ENCODE measurements at places on chromosomes 4 and X.

GRCh38 chr4:95355021-95355420, 193.8 kb downstream of the UNC5C start:
- no peak for DNase-seq

GRCh38 chrX:25002661-25003020, 13.1 kb downstream of the ARX start:
- DNase-seq, result no peak

GRCh38 chr4:101178731-101179130, 168.6 kb downstream of the PPP3CA start:
- no peak for DNase-seq

GRCh38 chr4:153634738-153635353, 49.2 kb upstream of the TLR2 start:
- peak; percentile 35 for DNase-seq

DNA sequence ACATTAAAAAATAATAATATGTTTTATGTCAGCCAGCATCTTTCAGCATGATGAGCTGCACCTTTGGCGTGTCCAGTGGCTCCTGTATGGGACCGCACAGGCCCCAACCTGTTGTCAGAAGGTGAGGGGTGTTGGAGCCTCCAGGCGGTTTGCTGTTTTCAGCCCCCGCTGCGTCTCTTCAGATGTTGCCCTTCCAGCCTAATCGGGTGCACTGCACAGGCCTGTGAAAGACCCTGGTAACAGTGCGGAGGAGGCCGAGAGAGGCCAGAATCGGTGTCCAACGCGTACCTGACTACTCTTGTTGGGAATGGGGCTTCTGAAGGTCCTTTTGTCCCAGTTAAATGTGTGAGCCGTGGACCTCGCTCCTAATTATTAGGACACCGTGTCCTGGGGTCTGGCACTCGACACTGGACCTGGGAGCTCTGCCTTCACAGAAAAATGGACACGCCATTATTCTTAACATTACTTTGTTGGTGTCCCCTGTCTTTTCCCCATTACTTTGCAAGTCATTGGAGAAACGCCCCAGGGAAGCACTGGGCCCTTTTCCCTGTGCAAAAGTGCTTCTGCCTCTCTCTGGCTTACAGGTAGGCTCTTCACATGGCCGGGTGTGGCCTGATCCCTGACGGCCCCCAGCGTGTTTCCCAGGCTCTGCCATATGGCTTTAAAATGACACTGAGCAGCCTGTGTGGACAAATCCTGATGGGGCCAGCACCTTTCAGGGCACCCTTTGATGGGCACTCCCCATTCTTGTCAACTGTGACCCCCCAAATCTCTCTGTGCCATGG, 51.2 kb downstream of the TBC1D14 start:
- DNase-seq, result no peak

GRCh38 chr4:7732263-7732662, 207.4 kb downstream of the AFAP1 start:
- no peak for DNase-seq

DNA sequence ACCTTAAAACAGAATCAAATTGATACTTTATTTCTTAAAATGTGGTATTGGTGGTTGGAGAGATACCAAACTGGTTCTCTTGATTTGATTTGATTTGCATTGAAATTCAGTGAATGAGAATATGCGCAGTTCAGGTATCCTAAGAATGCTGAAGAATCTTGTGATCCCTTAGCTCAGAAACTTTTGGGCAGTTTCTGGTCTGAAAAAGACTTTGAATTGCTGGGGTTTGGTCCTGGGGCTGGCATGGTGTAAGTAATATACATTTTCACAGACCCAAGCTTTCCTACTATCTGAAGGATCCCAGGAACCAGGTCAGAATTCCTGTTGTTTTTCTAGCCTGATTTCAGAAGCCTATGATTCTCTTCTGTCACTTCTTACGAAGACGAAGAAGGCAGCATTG, 6.6 kb downstream of the RAB33B start:
- DNase-seq, result no peak

DNA sequence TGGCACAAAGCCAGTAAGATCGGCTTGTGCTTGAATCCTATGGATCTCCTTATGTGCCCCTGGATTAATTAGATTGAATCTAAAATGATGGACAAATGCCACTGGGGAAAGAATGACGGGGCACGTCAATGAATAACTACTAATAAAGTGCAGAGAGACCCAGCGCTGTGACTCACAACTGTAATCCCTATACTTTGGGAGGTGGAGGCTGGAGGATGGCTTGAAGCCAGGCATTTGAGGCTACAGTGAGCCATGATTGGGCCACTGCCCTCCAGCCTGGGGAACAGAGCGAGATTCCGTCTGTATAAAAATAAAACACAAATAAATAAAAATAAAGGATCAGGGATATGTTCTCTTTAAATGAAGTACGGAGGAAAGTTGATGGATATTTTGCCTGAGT, 179.4 kb downstream of the DCHS2 start:
- DNase-seq, result no peak

GRCh38 chr4:15240764-15241163, 187.1 kb upstream of the C1QTNF7 start:
- DNase-seq, result no peak

DNA sequence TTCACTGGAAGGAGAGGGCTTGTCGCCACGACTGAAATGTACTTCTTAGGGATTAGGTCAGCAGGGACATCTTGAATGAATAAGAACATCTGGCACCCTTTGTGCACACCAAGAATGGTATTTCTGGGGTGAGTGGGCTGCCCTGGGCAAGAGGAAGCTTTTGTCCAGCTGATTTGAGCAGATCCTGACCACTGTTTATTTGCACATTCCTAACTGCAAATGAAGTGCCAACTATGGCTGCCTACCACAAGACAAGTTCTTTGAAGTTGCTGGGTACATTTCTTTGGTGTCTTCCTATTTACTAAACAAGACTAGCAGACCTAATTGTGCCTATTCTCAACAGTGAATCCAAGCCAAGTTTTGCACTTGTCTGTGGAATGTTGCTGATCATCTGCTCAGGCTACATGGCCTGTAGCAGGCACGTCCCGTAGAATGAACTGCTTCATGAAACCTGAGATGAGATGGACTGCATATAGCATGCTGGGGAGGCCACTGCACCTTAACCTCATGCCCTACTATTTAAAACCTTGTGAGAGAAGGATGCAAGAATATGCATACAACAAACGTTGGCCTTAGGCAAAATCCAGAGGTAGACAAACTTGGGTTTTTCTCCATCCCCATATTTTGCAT, 45.0 kb downstream of the PIR start:
- no peak for DNase-seq

- DNase-seq, result no peak
Observed at GRCh38 chrX:9647431-9647830, 118.2 kb downstream of the GPR143 start.

DNA sequence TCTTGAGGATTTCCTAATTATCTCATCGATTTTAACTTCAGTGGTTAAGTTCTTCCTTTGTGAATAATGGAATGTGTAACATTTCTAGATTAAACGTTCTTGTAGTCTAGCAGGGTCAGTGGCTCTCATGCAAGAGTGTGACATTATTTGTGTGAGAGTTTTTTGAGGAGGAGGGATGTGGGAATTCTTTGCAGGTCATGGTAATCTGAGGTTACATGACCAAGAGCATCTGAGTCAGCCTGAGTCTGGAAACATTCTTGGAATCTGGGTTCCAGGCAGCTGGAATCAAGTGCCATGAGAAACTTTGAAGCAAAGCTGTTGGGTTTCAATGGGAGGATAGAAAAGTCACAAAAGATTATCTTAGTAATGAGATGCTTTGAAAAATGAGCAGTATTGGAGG, 49.5 kb downstream of the GK start:
- DNase-seq, result no peak

DNA sequence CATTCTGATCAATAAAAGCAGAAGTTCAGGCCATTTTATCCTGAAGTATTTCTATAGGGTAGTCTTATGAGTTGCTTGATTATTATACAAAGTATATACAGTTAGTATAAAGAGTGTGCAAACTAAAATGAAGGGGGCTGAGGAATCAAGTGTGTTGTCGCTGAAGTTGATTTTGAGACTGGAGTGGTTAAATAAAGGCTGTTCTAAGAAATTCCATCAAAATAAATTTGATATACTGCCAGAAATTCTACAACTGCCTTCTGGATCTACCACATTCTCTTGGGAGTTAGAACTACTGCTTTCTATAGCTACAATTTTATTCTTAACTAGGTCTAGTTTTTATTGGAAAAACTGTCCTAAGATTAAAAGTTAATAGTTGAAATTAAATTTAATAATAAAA, 12.4 kb downstream of the EDNRA start:
- no peak for DNase-seq

DNA sequence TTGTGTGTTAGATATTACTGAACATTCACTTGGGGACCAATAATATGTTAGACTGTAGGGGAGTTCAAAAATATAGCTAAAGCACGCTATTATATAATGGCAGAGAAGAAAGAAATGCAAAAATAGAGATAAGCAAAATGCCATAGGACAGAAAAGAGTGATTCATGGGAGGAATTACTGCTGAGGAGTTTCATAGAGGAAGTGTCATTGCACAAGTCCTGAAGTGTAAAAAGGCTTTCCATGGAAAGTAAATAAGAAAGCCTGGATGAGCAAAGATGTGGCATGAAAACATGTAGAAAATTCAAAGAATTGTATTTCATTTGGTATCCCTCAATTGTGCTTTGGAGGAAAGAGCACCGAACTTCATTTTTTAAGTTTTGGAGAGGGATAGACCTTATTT, 14.5 kb downstream of the HMGB2 start:
- DNase-seq, result no peak

- DNase-seq, result peak; percentile 57
Observed at GRCh38 chr4:151801547-151802516, 41.0 kb upstream of the GATB start.

DNA sequence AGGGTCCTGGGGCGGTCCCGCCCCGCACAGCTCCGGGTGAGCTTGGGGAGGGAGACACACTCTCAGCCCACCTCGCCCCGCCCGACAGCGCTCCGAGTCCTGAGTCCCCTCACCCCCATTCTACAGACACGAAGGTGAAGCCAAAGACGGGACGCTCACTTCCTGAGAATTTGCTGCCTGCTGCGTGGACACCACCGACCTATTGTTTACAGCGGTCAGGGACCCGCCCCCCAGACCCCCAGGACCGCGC, 796 bp upstream of the ZNF141 start:
- peak; percentile 34 for DNase-seq

GRCh38 chr4:70630162-70630561, 1.6 kb downstream of the ENAM start:
- DNase-seq, result no peak

DNA sequence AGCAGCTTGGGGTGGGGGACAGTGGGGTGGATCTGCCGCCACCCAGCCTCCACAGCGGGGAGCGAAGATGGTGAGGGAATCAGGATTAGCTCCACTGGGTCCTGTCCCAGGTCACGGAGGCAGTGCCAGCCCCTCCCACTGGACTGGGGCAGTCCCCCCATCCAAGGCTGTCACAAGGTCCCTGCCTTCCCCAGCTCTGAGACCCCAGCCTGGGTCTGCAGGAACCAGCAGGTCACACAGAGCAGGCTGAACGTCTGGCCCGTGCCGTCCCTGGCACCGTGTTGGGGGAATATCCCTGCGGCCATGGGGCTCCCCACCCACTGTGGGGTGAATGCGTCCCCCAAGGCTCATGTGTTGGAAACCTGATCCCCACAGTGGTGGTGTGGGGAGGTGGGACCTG, 62.6 kb downstream of the FAM53A start:
- no peak for DNase-seq

DNA sequence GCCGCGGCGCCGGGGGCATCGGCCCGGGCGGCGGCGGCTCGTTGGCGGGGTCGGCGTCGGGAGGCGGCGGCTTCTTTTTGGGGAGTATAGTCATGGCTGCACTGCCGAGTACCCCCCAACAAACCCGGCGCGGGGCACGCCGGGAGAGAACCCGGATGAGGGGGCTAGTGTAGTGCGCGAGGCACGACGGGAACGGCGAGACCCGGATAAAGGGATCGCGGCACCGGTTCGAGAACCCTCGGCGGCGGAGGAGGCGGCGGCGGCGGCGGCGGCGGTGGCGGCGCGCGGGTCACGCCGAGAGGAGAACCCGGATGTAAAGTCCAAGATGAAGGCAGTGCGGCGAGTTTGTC, at the start of gene OTUD5:
Gene OTUD5, minus strand, starts transcription at position 131 of the 350 bp plus-strand sequence. Its CDS starts 37 bp downstream, at position 94.
- DNase-seq, result peak; percentile 66

DNA sequence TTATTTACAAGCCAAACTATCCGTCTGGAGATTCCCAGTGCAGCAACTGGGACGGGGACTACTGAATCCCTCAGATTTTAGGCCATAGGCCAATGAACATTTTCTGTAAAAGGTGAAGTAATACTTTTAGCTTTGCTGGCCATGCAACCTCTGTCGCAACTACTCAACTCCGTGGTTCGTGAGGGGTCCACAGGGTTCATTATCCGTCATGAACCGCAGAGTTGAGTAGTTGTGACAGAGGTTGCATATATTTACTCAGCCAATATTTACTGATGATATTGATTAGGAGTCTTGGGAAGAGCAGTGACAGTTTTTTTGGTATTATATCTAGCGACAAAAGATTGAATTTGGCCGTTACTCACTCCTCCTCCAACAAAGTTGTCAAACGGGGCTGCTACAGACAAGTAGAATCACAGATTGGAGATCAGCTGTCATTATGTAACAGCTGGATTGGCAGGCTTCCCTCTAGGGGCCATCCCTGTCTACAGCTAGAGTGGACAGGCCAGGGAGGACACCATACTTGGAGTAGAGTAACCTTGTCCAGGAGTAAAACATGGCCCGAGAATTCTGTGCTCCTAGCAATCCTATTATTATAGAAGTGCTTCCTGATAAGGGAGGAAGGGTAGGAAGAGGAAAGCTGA, 37.2 kb upstream of the CD38 start:
- DNase-seq, result no peak

DNA sequence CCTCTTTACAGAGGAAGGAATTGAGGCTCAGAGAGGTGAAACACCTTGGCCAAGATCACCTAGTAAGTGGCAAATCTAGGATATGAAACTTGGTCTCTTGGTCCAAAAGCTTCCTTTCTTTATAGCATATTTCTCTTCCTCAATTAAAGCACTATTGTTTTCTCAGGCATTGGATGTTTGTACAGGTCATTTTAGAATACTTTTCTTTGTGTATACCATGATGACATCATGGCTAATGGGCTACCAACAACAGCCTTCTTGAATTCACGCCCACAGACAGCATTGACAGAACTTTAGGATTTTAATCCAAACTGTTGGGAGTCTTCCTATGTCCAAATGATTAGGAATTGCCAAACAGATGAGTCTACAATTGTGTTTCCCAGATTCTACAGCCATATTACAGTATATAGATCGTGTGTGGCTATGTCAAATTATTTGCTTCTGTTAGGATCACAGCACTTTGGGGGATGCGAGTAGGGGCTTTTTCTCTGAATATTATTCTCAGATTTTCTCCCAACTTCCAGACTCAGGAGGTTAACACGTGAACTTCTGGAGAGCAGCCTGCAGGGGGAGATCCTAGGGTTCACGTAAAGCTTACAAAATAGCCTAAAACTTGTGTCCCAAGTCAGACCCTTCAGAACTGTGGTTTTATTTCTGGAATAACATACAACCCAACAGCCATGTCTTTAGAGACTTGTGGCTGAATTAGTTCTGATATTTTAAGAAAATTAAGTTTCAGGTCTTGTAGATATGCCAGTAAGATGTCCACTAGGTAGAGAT, 191.8 kb downstream of the SHROOM3 start:
- DNase-seq, result no peak

All from hepatocyte (in vitro differentiated cells).